ENCODE measurements at places on chromosomes 3 and 15. TPM values are rescaled to one million over a fixed set of nuclear protein-coding genes. Genes with fewer than 3 reads are reported as not detected.

The C3orf18 gene
- not detected for total RNA-seq

The KNG1 gene
- total RNA-seq = not detected

The EXD1 gene
- total RNA-seq = not detected

The LRRC2 gene
- 0.07 TPM for total RNA-seq

The CMTM6 gene
- total RNA-seq = 97.4 TPM

The EBLN2 gene
- 0.41 TPM for total RNA-seq

The REC114 gene
- total RNA-seq = not detected

The RBP2 gene
- total RNA-seq = not detected

The FAM81A gene
- 0.78 TPM for total RNA-seq

The RFC4 gene
- total RNA-seq = 141 TPM

The COL6A6 gene
- not detected for total RNA-seq

The MKRN3 gene
- 11.1 TPM for total RNA-seq

The CCDC191 gene
- 5.6 TPM for total RNA-seq

The CLDN16 gene
- 0.02 TPM for total RNA-seq

The DZIP1L gene
- total RNA-seq = 14.4 TPM

The SIDT1 gene
- 0.02 TPM for total RNA-seq

The CAMK2N2 gene
- total RNA-seq = 1.6 TPM

The SUSD5 gene
- 11.6 TPM for total RNA-seq

The ENTPD3 gene
- total RNA-seq = not detected

The SOX2 gene
- total RNA-seq = 4.3 TPM

The SCN5A gene
- total RNA-seq = 1.7 TPM

The WNT7A gene
- not detected for total RNA-seq

The RTP1 gene
- not detected for total RNA-seq

The PLS1 gene
- 6.6 TPM for total RNA-seq

The HRH1 gene
- 11.3 TPM for total RNA-seq

The SYNPR gene
- total RNA-seq = not detected

The LOXL1 gene
- total RNA-seq = 92.8 TPM

The HHLA2 gene
- total RNA-seq = not detected

The TOPBP1 gene
- 70.8 TPM for total RNA-seq

The GHSR gene
- total RNA-seq = not detected

The IRAK2 gene
- 6.4 TPM for total RNA-seq

The PAQR5 gene
- 5.3 TPM for total RNA-seq

The ADAMTSL3 gene
- total RNA-seq = not detected

The C15orf61 gene
- total RNA-seq = 5.3 TPM

The ECE2 gene
- not detected for total RNA-seq

The FBLN2 gene
- 0.41 TPM for total RNA-seq

The ZPLD1 gene
- not detected for total RNA-seq

The MASP1 gene
- not detected for total RNA-seq

The CPN2 gene
- not detected for total RNA-seq

The MAGEL2 gene
- total RNA-seq = not detected

The UROC1 gene
- not detected for total RNA-seq

The SPTBN5 gene
- 0.22 TPM for total RNA-seq

The GCSAM gene
- not detected for total RNA-seq

The NR2F2 gene
- 16.2 TPM for total RNA-seq

The PRKCD gene
- total RNA-seq = 2.5 TPM

The BRPF1 gene
- total RNA-seq = 18.4 TPM

The TM4SF1 gene
- total RNA-seq = 154 TPM

The ANKRD63 gene
- not detected for total RNA-seq

The OR5K2 gene
- total RNA-seq = not detected

The AGBL1 gene
- total RNA-seq = not detected

The CLDND1 gene
- total RNA-seq = 140 TPM

The SLC6A1 gene
- total RNA-seq = not detected
